ENCODE measurements at places on chromosomes 5 and 9. TPM values are rescaled to one million over a fixed set of nuclear protein-coding genes. Genes with fewer than 3 reads are reported as not detected.
A peak's percentile ranks its signal among the peaks of the same experiment; 100 is the strongest.

RNF183 gene
- polyA plus RNA-seq = 0.59 TPM

DNA sequence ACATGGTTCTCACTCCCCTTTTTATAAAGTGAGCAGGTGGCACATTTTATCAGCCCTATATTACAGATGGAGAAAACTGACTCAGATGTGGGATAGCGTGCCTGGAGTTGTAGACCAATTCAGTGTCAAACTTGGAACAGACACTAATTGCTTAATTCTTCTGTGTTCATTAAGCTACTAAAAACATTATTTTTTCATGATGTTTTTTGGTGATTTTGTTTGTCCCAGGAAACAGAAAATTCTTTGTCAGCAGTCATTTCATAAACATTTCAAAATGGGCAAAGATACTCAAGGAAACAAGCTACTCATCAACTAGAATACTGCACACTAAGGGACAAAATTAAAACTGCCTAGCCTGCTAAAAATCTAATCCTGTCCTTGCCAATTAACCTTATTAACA, 2.2 kb downstream of the ABHD17B start:
- no peak for DNase-seq

DNA sequence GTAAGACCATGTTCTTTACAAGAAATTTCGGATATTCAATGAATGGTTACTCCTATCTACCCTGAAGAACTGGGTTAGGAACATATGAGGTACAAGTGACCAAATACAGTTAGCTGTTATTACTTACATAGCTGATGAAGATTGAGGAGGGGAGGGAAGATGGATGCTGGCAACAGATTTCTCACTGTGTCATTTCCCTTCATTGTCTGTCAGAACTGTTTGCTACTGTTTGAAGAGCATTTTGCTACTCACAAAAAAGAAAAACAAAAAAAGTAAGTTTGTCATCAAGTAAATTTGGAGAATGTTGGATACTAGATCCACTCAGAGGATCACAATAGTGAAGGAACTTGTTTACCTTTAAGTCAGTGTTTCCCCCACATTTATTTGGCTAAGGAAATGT, 53.7 kb downstream of the ENC1 start:
- no peak for DNase-seq

DNA sequence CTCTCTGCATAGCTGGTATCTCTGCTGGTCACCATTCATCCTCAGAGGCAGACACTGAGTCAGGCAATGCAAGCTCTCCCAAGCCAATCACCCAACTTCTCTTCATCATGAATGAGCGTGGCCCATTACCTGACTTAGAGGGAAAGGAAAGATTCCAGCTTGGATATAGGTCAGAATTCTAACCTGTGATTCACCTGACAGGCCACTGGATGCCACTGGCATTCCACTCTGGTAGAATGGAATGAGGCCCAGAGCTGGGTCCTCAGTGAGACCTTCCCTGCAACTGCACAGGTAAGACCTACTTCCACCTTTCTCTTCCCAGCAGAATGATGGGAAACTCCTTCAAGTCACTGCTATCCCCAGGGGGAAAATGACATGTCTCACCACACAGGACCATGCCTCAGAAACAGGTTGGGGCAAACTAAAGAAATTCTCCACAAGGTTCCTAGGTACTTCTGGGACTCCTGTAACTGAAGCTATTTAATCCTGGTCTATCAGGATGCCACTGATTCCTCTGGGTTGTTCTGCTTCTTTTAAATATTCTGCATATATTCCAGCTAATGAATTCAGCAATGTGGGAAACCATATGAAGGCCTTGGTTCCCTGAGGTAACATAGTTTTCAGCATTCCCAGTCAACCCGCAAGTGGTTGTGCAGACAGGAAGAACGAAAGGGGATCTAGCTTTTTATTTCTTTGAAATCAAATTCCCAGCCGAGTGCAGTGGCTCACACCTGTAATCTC, 62.0 kb downstream of the SUSD1 start:
- DNase-seq = no peak

FOXD4L6 gene
- polyA plus RNA-seq = not detected

DNA sequence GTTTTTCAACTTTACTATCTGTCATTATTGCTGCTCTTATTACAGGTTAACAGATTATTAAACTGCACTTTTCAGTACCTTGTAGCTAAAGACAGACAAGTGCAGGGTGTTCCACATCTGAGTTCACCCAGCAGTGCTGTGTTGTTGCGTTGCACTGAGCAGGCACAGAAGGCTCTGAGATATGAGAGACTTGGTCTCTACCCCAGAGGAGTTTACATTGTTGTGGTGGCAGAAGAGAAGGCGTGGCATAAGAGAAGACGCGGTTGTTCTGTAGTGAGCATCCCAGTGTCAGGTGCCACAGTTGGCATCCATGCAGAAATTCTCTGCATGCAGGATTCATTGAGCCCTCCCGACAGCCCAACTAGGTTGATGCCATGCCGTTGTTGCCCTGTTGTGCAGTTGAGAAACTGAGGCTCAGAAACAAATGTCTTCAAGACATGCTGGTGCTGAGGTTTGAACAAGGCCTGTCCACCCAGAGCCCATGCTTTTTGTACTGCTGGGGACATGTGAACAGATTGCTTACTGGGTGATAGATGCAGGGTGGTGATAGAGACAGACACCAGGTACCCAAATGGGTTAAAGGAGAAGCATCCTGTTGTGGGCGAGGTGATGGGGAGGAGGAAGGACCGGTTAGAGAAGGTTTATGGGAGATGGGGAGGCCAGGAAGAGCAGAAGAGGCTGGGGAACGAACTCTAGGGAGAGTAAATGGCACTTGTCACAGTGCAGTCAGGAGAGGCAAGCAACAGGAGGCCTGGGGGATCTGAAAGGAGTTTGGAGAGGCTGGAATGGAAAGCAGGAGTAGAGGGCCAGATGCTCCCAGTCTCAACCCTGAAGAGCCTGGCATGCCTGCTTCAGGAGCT, 8.2 kb downstream of the ABL1 start:
- DNase-seq = no peak

INSL6 gene
- polyA plus RNA-seq = 0.30 TPM

DNA sequence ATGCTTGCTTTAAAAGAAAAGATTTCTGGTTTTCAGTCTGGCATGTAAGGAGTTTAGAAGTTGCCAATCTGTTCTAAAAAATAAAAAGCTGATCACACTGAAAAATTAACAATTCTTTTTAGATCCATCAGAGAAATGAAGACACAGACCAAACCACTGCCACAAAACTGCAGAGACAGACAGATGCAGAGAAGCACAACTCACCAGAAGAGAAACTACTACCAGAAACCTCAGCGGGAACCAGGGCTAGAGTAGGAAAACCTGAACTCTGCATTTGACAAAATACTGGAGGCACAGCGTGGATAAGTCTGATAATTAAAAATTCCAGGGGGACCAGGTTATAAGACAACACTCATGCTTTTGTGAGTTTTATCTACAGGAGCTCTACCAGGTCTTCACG, 28.8 kb downstream of the FBXL17 start:
- DNase-seq = no peak

SLC25A48 gene
- polyA plus RNA-seq = 0.91 TPM

GRCh38 chr5:65871182-65871581, 55.2 kb upstream of the ERBIN start:
- no peak for DNase-seq

- DNase-seq = peak; percentile 46
Measured at GRCh38 chr5:176748073-176748966, 62.0 kb upstream of the UNC5A start.
